ENCODE measurements at places on chromosomes 2 and 18.
A peak's percentile ranks its signal among the peaks of the same experiment; 100 is the strongest.

DNA sequence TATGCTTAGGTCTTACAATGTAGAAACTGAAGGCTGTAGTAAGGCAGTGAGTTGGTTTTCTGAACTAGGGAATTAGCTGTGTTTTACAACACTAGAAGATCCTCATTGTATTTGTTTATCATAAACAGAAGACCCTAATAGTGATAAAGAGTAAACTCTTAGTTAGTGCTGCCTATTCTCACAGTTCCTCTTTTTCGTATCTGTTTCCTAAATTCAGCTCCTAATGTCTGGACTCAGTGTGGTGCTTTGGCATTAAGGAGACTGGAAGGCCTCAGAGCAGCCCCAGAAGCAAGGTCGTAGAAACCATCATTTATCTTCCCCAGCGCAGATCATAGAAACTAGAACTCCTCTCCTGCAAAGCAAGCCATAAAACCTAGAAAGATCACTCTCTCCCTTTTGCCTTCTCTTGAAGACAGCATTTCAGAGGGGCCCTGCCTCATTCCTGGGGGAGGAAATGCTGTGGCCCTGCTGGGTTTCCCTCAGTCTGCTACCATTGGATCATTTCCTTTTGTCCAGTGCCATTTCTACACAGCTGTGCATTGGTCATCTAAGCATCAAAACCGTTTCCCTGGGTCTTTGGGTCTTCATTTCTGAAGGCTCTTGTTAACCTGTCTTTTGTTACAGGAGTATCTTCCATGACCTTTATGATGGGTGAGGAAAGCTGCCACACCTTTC lies 4.7 kb downstream of the ACP1 start:
- peaks cover 38% of the 10 kb centered on the region for H3K4me1 ChIP-seq
- H3K4me3 ChIP-seq, result no peak overlapping the region
- no peaks in the 10 kb centered on the region for H3K36me3 ChIP-seq

DNA sequence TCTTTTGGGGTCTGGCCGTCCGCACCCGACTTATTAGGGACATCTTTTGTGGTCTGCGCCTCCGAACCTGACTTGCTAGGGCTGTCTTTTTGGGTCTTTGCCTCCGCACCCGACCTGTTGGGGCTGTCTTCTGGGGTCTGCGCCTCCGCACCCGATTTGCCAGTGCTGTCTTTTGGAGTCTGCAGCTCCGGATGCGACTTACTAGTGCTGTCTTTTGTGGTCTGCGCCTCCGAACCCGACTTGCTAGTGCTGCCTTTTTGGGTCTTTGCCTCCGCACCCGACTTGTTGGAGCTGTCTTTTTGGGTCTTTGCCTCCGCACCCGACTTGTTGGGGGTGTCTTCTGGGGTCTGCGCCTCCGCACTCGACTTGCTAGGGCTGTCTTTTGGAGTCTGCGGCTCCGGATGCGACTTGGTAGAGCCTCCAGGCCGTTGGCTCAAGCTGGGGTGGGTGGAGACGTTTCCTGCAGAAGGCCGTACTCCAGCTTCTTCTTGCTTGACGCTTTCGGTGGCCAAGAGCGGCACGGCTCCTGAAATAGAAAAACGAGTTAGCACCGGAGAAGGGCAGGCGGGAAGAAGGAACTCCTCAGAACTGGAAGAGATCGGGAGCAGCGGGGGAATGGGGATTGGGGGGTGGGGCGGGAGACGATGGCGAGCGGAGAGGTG lies 498 bp downstream of the TGOLN2 start:
- no peaks in the 10 kb centered on the region for H3K36me3 ChIP-seq
- peak overlapping the region; percentile 96 for H3K27ac ChIP-seq
- peak overlapping the region; percentile 90 for H3K4me3 ChIP-seq

DNA sequence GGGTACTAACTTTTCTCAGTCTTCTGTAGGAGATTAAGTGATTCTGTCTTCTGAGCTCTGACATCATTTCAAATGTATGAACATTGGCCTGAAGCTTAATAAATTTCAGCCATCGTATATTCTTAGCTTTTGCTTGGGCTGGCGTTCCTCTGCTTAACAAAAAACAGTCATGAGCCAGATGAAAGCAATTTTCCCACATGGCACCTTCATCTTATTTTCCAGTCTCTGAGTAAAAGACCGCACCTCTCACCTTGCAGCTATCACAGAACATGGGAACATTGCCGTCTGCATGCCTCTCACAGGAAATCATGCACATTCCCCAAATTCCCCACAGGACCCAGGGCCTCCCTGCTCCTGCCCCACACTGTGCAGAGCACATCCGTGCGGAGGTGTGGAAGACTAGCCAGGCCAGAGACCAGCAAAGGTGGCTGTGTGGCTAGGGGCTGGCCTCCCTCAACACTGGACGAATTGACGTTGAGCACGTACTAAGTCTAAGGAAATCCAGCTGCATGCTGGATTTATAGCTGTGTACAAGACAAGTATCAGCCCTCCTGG lies 531.8 kb upstream of the ID2 start:
- H3K36me3 ChIP-seq, result no peaks in the 10 kb centered on the region
- peaks cover 31% of the 10 kb centered on the region for H3K4me1 ChIP-seq
- no peak overlapping the region for H3K27ac ChIP-seq
- H3K27me3 ChIP-seq, result no peaks in the 10 kb centered on the region

GRCh38 chr2:34570266-34570872 lies 971.3 kb upstream of the FAM98A start:
- no peaks in the 10 kb centered on the region for H3K27me3 ChIP-seq
- H3K36me3 ChIP-seq, result no peaks in the 10 kb centered on the region
- no peak overlapping the region for H3K4me3 ChIP-seq
- H3K27ac ChIP-seq, result no peak overlapping the region
- no peaks in the 10 kb centered on the region for H3K4me1 ChIP-seq

DNA sequence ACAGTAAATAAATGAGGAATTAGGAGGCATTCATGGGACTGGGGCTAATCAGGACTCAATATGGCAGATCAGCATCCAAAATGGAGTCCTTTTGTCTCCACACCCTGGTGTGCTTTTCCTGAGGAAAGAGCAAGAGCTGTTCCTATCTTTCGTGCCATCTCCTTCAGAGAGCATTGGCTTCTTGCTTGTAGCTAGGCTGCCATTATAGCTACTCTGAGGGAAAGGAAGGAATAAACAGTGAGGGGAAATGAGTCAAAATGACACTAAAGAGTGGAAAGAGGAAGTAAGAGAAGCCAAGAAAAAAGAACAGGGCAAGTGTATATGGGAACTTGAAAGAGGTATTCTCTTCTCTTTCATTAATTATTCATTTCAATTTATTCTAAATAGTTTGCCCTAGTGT lies 8.4 kb upstream of the NMI start:
- H3K27me3 ChIP-seq, result no peaks in the 10 kb centered on the region
- H3K36me3 ChIP-seq, result no peaks in the 10 kb centered on the region
- no peak overlapping the region for H3K4me3 ChIP-seq
- DNase-seq, result no peak

DNA sequence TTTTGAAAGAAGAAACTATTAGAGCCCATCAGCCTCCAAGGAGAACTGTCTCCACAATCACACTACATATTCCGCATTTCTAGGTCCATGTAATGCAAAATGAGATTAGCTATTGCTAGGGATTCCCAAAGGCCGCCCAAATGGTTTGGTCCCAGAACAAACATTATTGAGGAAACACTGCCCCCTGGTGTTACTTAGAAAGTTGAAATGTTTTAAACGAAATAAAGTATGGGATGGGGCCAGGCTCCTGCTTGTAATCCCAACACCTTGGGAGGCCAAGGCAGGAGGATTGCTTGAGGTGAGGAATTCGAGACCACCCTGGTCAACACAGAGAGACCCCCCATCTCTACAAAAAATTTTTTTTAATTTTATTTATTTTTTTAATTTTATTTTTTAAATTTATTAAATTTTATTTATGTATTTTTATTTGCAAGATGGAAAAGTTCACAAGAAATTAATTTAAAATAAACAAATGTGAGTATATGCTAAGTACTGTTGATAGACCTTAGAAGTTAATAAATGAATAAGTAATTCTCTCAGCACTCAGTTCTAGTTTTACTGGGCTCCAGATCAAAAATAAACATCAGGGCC lies 5.5 kb downstream of the NHEJ1 start:
- DNase-seq, result no peak
- H3K36me3 ChIP-seq, result no peaks in the 10 kb centered on the region
- no peaks in the 10 kb centered on the region for H3K27me3 ChIP-seq
